ENCODE measurements at places on chromosomes 2 and 18.

DNA sequence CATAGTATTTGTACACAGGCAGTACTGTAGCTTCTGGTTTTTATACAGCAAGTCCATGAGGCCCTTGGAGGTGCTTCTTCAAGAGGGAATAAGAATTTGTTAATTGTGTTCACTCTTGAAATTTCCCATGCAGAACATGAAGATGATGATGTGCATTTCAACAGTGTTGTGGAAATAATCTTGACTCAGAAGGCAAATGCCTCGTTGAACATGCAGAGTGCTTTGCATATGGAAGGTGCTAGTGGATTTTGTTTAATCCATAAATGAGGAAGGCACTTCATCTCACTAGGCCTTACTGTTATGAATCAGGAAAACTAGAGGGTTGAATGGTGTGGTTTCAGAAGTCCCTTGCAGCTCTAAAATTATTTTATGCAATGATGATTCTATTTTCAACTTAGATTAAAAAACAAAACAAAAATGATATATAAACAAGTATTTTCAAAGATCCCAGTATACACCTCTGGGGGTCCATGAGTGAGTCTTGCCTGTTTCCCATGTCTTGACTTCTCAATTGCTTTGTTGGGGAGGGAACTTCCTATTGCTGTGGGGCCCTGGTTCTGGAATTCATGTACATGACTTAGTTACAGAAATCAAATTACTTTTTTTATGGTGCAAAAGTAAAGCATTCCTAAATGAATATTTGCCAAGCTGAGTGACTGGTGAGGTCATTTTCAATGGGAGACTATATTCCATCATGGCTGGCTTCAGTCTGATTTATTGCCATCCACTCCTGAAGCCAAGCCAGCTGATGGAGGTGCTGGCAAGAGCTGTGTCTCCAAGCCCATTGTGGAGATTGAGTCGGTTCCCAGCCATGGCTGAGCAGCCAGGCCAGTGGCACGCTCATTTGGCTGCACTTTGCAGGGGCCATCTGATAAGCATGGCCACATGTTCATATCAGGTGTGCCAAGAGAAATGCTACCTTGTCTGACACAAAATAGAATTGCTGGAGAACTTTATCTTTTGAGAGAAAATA, 56.5 kb downstream of the MGAT5 start:
- DNase-seq = no peak

- peak; percentile 22 for DNase-seq
Observed at GRCh38 chr2:170715062-170715931, at the start of gene SP5. Gene SP5 (plus strand): TSS chr2:170715337. CDS start chr2:170715513, 176 bp downstream.

GRCh38 chr2:27123302-27124150, at the start of gene ABHD1:
Gene ABHD1 (plus strand): TSS chr2:27123815. CDS start chr2:27123949, 134 bp downstream.
- peak; percentile 55 for DNase-seq

GRCh38 chr18:35386600-35387100, 9.5 kb upstream of the ZNF396 start:
- peak; percentile 27 for DNase-seq

DNA sequence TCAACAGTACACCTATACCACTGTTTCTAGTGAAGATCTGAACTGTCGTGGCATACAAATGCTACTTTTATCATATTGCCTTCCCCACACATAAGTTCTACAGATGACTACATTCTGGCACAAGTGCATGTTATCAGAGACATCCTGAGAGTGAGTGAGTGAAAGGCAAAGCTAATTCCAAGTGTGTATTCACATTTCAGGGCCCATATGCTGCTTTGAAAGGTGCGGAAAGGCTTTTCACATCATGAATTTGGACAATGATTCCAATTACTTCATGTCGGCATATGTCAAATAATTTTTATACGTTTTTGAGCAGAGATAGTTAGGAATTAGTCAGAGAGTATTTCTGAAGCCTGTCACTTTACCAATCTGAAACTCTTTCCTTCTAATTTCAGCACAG, 101.7 kb downstream of the GAREM1 start:
- DNase-seq = no peak

DNA sequence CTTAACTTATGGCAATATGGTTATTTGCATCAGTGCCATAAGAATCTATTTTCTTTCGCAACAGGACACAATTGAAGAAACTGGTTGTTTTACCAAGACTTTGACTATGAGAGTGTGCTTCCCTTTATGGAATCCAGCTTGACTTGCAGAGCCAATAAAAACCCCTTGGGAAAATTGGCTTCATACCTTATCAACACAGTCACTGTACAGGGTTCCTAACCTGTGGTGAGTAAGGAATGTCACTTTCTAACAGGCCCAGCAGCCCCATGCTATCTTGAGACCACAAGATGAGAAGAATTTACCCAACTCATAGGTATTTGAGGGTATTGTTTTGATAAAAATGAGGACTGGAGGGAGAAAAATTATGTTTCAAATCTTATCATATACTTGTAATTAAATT, 418.5 kb upstream of the MAP2 start:
- no peak for DNase-seq

GRCh38 chr2:120346026-120346666, at the start of gene INHBB:
Gene INHBB (plus strand): TSS chr2:120346136. CDS start chr2:120346189, 53 bp downstream.
- no peak for DNase-seq

DNA sequence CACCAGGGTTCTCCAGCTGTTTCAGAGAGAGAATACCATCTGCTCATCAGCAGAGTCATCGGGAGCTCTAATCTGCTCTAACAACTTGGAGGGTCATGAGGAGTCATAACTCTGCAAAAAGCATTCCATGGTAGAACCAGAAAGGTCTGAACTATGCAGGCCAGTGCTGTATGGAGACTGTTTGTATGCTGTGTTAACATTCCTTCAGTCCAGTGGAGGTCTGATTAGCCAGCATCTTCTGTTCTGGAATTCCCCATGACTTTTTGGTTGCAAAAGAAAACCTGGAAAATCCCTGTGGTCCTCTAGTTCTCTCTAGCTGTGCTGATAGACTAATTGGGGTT, 9.4 kb upstream of the ITGB6 start:
- DNase-seq = no peak

GRCh38 chr2:204967199-204967960, 422.1 kb downstream of the PARD3B start:
- DNase-seq = peak; percentile 4

GRCh38 chr2:235668782-235669181, 174.9 kb downstream of the AGAP1 start:
- DNase-seq = no peak

- no peak for DNase-seq
Observed at GRCh38 chr18:59910967-59911366, 11.2 kb downstream of the PMAIP1 start.

GRCh38 chr2:2933426-2933825, 444.2 kb downstream of the EIPR1 start:
- DNase-seq = no peak

- no peak for DNase-seq
Observed at GRCh38 chr2:207333599-207334300, 168.0 kb upstream of the KLF7 start.

DNA sequence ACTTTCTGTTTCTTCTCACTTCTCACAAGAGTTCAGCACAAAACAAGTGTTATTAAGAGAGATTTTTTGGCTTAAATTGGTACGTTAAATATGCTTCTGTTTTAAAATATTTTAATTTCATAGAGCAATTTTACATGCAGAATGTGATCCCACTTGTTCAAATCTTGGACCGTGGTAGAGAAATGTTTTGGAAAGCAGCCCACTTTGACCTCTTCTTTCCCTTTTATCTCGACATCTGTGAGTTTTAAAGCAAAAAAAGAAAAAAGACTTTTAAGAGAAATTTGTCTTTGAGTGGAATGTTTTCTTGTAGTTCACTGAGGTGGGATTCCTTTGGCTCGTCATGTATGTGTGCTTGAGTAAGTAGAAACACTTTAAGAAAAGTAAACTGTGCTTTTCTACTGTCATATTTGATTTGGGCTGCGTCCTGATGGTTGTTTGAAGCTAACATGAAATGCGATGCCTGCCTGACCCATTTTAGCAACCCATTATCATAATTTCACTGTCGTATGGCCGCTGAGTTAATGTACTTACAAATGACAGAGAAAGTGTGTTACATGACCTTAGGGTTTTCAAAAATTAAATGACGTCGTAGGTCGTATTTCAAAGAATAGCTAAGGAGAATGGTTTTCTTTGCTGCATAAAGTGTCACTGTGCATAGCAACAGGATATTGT, 54.5 kb downstream of the TSHZ1 start:
- no peak for DNase-seq

- DNase-seq = no peak
Observed at GRCh38 chr2:11305958-11306357, 38.5 kb downstream of the ROCK2 start.

DNA sequence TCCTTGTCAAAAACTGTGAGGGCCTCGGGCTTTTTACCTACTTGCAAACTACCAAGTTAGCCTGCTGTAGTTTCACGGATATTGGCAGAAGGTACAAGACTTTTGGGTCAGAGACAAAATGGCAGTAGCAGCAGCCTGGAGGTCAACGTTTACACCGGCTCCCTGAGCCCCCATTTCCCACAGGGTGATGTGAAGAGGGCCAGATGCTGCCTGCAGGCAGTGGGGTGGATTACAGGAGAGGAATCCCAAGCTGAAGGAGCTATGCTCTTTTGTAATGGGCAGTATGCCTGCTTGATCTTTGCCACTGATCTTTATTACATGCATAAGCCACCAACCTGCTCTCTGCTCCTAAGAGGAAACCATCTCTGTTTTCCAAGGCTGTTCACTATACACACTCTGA, 29.5 kb upstream of the SP5 start:
- DNase-seq = no peak

DNA sequence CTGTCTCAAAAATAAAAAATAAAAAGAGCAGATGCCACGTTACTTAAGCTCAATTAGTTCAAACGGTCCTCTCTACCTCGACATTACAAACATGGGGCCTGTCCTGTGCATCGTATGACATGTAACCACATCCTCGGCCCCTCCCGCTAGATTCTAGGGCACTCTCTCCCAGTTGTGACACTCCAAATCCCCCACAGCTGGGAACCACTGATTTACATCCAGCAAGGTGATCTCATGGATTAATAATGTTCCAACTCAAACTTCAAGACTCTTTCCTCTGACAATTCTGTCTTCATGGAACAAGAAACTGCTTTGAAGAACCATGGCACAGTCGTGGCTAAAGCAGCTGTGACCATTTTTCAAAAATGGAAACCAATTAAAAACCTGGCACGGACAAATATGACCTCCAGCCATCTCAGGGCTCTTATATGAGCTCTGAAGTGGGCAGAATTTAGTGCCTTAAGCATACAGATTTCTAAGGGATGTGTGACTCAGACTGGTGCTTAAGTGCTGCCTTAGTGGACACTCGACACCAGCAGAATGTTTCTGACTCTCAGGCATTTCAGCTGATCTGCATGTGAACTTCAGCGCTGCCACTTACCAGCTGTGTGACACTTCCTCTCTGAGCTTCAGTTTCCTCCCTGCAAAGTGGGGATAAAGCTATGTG, 31.7 kb upstream of the ASAP2 start:
- DNase-seq = no peak

DNA sequence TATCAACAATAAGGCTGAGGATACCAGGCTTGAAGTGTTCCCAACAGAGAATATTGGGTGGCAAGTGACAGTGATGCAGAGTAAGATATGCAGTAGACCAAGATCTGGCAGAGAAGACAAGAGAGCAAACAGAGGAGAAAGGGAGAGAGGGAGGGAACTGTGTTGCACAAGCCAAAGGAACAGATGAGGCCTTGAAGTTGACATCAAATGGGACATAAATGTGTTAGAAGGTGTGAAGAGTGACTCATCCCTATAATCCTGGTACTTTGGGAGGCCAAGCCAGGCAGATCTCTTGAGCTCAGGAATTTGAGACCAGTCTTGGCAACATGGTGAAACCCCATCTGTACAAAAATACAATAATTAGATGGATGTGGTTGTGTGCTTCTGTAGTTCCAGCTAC, 342.9 kb downstream of the PARD3B start:
- no peak for DNase-seq

- DNase-seq = no peak
Observed at GRCh38 chr18:23250893-23251656, 115.8 kb downstream of the CABLES1 start.

- DNase-seq = no peak
Observed at GRCh38 chr2:165112133-165112573, 91.7 kb downstream of the SCN3A start.

- no peak for DNase-seq
Observed at GRCh38 chr2:41910126-41910525, 137.7 kb upstream of the PKDCC start.

DNA sequence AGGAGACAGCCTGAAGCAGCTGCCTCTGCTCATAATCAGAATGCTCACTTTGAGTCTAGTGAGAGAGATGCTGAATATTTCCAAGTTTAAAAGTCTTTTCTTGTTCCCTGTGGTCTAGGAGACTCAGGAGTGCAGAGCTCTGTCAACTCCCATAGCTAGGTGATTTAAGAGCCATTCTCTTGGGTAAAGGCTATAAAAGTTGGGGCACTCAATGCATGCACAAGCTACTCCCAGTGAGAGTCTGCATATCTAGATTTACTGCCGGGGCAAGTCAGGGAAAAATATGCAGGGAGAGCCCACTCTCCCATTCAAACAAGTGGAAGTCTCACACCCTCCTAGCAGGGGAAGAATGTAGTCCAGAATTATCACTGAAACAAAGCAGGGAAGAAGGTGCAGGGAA, 408.6 kb upstream of the KCNJ3 start:
- DNase-seq = no peak
